NCI-H146 (cell line): ENCODE measurements at places on chromosomes 5 and 9.

GRCh38 chr5:112374818-112375217, 44.3 kb downstream of the EPB41L4A start:
- no peak for DNase-seq

GRCh38 chr9:14585730-14586473, 107.3 kb downstream of the ZDHHC21 start:
- DNase-seq: no peak

GRCh38 chr9:112175796-112176315, 759 bp upstream of the SUSD1 start:
- DNase-seq: no peak

GRCh38 chr5:152824316-152824715, 419.2 kb upstream of the NMUR2 start:
- no peak for DNase-seq

DNA sequence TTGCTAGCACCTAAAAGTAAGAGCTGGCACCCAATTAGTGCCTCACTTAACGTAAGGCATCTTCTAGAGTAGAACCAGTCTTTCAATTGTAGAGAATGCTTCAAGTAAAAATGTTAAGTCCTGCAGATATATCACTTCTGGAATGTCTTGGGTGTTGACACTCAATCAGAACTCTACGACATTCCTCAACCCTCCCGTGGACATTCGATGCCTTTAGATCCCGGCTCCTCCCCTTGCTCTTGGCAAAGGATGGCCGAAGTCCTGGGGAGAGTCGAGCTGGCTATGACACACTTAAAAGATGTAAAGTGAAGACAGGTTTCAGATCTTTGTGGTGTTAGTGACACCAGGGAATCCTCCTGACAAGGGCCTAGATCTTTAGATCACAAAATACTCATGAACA, 87.5 kb upstream of the ERCC6L2 start:
- DNase-seq: no peak
